ENCODE measurements at places on chromosomes 2 and 18.

DNA sequence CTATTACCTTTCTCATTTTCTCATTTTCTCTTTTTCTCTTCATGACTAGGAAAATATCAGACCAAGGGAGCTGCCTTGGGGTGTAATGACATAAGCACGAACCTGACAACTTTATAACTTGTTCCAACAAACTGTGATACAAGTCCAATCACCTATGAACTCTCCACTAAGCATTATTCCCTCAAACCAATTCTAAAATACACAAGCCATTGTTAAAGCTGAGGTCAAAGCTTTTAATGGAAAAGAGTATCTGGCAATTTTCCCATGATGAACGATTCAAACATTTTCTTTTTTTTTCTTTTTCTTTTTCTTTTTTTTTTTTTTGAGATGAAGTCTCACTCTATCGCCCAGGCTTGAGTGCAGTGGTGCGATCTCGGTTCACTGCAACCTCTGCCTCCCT lies 48.4 kb upstream of the NARS1 start:
- no peak for DNase-seq

DNA sequence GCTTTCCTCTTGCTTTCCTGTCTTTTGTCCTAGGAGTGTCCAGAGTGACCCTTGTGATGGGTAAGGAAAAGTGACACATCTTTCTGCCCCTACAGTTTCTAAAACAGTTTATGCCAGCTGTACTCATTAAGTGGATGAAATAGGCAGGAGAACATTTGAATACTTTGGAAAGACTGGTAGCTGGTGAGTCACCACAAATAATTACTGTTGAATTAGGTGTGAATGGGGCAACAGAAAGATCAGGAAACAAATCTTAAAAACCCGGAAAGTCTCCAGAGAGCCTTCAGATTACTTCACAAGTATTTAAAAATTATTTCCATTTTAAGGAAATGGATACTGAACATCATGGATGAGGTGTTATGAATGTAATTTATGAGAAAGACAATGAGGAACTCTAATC lies 278.5 kb downstream of the CLIP4 start:
- no peak for DNase-seq

DNA sequence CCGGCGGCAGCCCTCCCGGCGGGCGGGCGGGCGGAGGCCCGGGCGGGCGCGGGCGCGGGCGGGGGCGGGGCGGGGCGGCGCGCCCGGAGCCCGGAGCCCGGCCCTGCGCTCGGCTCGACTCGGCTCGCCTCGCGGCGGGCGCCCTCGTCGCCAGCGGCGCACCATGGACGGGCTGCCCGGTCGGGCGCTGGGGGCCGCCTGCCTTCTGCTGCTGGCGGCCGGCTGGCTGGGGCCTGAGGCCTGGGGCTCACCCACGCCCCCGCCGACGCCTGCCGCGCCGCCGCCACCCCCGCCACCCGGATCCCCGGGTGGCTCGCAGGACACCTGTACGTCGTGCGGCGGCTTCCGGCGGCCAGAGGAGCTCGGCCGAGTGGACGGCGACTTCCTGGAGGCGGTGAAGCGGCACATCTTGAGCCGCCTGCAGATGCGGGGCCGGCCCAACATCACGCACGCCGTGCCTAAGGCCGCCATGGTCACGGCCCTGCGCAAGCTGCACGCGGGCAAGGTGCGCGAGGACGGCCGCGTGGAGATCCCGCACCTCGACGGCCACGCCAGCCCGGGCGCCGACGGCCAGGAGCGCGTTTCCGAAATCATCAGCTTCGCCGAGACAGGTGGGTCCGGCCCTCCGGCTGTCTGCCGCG lies at the start of gene INHBB:
Gene INHBB (plus strand): TSS at position 111 of the 641 bp plus-strand sequence. CDS start 53 bp downstream, at position 164.
- DNase-seq: no peak

DNA sequence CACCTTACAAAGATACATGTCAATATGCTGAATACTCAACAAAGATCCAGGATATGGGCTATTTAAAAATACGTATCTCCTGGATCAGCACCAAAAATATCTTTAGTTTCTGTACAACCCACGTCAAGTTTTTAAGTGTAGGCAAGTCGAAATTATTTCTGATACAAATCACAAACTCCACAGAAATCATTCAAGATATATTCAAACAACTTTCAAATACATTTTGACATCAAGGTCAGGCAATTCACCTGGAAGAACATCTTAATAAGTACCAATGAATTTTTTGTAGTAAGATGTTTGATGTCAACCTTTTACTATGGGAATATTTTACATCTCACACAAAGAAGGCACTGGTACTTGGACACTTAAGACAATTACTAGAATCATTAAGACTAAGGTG lies 86.2 kb downstream of the CUL3 start:
- no peak for DNase-seq

DNA sequence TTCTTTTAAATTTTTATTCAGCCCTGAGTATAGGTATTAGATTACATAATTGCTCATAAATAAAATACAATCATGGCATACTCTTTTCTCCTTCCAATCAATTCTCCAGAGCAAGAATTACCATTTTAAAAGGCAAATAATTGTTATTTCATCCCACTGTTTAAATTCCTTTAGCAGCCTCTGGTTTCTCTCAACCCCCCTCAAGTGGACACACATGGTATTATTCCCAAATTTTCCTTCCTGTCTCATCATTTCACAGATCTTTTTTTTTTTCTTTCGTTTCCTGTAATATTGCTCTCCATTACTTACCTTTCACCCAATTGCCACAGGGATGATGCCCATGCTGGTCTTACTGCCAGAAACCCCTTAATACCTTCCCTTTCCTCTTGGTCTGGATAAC lies 385.2 kb downstream of the RIT2 start:
- DNase-seq: no peak

DNA sequence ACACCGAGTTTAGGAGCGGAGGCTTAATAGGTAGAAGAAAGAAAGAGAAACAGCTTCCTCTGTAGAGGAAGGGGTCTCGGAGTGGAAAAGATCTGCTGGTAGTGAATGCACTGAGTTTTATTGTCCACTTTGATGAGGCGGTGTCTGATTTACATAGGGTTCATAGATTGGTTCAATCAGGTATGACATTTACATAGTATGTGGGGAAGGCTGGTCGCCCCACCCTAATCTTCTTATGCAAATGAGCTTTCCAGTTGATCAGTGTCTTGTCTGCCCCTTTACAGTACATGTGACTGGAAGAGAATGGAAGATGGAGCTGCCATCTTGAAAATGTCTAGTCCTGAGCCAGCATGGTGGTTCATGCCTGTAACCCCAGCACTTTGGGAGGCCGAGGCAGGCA lies 19.9 kb upstream of the CNOT11 start:
- DNase-seq: no peak

DNA sequence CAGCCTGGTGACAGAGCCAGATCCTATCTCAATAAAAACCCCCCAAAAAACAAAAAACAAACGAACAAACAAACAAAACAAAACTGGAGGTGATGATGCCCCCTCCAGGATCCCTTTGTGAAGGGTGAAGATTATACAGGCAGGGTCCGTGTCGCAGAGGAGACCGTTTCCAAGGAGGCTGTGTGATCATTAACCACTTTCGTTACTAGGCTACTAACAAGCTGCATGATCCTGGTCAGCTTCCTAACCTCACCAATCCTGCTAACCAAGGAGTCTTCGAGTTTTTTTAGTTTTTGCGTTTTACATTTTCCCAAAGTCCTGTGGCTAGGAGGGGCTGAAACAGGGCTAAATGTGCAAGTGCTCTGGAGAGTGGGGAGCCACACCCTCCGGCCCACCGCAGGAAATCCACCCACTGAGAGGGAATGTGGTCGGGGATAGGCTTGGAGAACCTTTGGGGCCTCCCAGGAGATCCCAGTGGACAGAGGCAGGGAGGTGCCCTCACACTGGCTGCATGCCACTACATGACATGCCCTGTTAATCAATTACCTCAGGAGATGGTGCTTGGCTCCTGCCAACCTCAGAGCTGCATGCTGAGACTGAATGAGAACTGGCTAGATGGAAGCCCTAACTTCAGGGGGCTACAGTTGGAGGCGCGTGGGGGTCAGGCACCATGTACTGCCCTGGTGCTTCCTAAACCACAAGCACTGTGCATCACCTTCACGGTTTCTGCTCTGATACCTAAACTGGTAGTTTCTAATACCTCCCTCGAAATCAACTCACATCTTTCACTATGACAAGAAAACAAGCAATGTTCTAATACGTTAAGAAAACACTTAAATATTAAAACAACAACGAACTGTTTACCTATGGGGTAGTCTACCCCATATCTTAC lies 67.5 kb upstream of the RGPD5 start:
- DNase-seq: no peak

GRCh38 chr2:55919574-55919973 lies 4.0 kb downstream of the EFEMP1 start:
- no peak for DNase-seq

- DNase-seq: no peak
These were observed 58.2 kb upstream of the MEX3C start for GRCh38 chr18:51255693-51256092.

- DNase-seq: no peak
These were observed 15.1 kb downstream of the ITM2C start for GRCh38 chr2:230879891-230880290.

DNA sequence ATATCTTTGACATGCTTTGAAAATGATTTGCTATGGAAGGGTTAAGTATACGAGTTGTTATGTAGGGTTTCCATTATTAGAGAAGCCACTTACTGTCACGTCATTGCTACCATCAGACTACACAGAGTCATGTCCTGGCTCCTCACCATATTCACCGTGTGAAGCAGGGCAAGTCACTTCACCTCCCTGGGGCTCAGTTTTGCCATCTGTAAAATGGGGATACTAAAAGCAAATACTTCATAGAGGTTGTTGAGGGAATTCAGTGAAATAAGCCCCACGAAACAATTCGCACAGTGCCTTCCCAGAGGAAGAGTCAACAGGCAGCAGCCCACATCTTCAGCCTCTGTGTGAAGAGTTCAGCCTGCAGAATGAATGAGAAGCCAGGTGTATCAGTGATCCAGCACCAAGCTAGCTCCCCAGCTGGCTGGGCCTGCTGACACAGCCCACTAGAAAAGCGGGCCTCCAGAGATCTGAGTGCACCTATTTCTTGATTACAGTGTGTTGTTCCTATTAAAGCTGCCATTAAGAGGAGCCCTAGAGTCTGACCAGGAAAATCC lies 3.4 kb downstream of the DIPK1C start:
- no peak for DNase-seq

GRCh38 chr2:70668432-70668831 lies 99.6 kb downstream of the ADD2 start:
- no peak for DNase-seq

DNA sequence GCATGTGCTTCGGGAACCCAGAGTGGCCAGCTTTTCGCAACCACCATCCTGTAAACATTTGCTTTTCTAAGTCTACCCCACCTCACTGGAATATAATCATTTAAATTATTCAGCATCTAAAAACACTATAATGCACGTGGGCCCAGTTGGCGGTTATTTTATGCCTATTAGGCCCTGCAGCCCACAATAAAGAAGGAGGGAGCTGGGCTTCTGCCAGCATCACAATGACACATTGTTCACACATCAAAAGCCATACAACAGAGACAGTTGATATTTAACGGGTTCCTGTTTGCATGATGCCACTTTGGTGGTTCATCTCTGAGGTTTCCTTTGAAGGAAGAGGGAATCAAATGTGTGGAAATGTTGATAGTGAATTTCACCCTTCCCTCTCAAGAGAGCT lies 916.0 kb upstream of the CELF4 start:
- DNase-seq: no peak

DNA sequence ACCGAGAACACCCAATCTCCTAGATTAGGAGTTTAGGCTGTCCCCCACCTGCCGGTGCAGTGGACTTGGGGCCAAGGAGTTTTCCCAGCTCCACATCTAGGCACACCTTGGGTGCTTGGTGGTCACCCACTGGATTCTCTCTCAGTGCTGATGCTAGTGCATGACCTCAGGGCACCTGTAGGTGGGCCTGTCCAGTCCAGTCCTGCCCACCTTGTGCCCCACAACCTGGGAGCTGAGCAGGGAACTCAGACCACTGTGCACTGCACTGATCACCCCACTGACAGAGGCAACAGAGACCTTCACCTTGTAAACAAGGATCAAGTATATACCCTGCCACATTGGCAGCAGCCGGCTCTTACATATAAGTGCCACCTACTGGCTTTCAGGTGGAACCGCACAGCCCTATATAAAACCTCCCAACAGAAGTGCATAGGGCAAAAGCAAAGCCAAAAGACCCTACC lies 12.7 kb upstream of the CDH19 start:
- no peak for DNase-seq

GRCh38 chr18:7116001-7116730 lies 1.4 kb downstream of the LAMA1 start:
- no peak for DNase-seq

GRCh38 chr2:52956766-52957165 lies 810.8 kb upstream of the CHAC2 start:
- no peak for DNase-seq

GRCh38 chr2:138893746-138894145 lies 113.6 kb upstream of the NXPH2 start:
- DNase-seq: no peak

- DNase-seq: no peak
These were observed 111.9 kb downstream of the CCDC85A start for GRCh38 chr2:56295666-56296065.

DNA sequence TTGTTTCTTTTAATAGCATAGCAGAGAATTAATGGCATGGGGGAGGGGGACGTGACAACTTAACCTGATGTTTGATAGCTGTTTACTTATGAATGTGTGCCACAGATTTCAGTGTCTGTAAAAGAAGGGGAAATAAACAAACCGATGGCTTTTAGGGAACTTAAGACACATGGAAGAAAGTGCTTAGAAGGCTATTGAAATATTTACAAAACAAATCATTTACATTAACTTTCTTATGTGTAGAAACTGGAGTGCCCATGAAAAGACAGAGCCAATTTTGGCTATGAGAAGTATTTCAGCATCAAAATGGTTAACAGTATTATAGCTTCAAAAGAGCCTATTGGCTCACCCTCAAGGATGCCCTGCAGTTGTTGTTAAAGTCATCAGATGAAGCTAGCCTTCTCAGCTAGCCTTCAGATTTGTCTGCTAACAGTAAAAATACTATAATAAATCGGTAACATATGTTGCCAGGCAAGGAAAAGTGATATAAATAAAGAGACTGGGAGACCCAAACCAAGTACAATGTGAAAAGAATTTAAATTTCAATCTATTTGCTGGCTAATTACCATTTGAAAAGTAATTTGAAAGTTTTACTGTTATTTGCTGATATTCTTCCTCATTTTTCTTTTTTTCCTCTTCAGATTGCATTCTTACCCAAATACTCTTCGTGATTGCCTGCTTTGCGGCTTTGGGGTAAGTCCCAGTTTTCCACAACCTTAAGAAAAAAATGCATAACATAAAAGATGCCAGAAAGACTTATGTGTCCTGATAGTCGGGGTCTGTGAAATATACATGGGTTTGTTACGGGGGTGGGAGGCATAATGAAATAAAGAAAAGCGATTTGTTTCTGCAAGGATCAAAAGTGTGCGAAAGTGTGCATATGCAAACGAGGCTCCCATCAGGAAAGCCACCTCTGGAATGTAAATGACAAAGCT lies 256.4 kb downstream of the MEIS1 start:
- DNase-seq: no peak

- DNase-seq: no peak
These were observed 137.0 kb downstream of the NCKAP5 start for GRCh38 chr2:133431289-133431688.

GRCh38 chr2:142868229-142868762 lies 9.2 kb upstream of the KYNU start:
- DNase-seq: no peak

GRCh38 chr2:191690327-191690726 lies 12.4 kb downstream of the NABP1 start:
- DNase-seq: no peak
